ENCODE measurements at places on chromosomes 4 and X.

DNA sequence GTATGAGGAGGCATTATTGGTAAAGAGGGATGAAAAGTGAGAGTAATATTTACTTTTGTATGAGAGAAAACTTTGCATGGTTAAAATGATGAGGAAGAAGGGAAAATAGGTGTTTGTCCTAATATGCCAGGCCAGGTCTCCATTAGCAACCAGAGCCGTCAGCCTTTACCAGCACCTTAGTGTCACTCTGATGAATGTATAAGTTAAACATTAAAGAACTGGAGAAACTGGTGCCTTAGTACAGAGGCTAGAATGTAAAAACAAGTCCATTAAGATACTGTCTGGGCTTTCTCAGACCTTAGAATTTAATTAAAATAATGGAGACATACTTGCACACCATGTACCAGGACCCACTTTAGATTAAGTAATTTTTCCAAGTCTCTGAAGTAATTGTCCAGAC is 222.3 kb downstream of the FAM47A start:
- no peak for DNase-seq

DNA sequence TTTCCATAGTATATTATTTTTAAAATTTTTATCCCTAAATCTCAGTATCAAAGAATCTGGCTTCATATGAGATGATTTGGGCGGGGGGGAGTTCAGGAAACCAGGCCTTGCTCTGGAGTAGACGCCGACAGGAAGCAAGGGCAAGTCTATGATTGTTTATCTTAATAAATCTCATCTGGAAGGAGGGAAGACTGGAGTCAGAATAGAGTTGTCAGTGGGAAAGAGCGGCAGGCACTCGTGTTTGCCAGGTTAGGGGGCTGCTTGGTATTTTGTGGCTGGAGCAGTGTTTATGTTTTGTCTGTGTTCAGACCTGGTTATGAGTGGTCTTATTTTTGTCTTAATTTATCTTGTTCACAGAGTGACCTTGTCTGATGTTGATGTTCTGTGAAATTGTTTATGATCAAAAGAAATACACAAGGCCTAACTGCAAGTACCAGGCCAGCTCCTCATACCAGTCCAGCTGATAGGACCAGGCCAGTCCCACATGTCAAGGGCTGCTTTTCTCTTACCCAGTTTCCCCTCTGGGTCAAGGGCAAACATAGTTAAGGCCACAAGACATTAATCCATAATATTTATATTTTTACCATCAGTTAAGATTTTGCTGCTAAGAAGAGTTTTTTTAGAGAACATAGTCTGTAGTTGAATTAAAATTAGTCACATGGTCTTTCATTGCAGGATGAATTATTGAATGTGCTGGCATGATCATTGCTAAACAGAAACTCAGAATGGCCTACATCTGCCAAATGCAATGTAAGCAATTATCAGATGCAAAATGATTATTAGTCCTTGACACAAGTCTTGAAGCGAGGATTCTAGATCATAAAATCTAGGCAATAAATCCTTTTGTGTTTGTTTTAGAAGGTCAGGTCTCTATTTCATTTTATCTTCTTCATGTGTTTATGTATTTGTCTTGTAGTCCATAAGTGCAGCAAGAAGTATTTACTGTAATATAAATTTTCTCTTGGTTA is 176.5 kb downstream of the GASK1B start:
- no peak for DNase-seq

- DNase-seq: no peak
Observed at GRCh38 chr4:74267998-74268606, 40.2 kb upstream of the EPGN start.

- no peak for DNase-seq
Observed at GRCh38 chr4:89998469-89999011, 103.9 kb downstream of the MMRN1 start.

DNA sequence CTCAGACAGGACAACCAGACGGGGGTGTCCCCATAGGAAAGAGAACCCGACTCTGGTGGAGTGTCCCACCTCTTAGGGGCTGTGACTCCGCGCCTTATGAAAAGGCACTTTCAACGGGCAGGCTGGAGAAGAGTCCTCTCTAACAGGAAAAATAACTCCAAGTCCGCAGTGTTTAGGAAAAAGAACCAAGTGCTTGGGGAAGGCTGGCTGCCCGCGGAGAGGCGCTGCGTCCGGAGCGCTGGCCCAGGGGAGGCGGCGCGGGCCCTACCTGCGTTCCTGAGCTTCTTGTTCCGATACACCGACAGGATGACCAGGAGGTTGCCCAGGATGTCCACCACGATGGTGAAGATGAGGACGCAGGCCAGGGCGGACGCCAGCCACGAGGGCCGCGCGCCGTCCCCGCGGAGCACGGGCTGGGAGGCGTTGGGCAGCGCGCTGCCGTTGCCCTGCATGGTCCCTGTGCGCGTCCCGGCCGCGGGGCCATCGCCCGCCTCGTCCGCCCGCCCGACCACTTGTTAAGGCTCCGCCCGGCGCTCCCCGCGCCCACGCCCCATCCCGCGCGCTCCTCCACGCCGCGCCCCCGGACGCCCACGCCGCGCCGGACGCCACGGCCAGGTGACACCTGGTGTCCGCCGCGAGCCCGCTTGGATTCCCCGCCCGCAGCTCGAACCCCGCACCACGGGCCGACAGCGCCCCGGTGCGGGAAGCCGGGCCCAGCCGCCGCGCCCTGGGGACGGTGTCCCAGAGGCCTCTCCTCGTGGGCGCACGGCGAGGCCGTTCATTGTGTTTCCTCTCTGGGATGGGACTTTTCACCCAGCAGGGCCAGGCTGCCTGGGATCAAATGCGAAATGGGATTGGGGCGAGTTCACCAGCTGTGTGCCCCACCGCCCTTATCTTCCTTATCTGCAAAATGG is at the start of gene MTNR1A:
MTNR1A (minus strand) TSS at position 654 of the 914 bp plus-strand sequence; CDS start at position 452, 202 bp downstream.
- no peak for DNase-seq

GRCh38 chr4:185378264-185378663 is 17.5 kb downstream of the LRP2BP start:
- no peak for DNase-seq

DNA sequence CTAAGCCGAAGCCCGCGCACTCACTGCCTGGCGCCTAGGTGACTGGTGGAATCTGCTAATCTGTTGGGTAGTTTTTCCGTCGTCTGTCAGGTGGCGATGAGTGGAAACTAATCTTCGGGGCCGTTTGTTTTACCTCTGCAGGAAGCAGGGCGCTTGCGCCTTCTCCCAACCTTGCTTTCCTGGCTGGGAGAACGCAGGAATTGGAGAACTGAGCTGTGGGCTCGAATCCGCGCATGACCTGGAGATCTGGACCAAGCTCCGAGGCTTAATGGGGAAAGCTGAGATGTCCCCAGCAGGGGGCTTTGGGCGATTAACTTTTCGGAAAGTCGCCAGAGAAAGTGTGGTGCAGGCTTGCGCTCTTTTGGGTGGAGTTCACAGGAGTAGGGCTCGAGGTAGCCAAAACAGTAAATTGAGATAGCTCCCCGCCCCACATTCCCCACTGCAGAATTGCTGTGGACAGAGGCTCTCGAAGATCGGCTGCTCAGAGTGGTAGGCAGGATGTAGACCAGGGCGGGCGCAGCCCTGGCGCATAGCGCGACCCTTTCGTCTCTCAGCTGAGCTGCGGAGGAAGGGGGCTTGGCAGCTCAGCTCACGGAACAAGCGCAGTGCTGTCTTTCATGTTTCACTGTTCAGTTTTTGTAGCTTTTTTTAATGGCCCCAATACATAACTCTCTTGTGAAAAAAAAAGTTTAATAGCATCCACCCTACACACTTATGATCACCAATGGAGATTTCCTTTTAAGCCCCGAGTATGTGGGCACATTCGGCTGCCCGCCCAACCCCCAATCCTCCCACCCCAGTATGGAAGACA is 2.7 kb upstream of the FGF5 start:
- no peak for DNase-seq

GRCh38 chr4:155658681-155659064 is 8.0 kb upstream of the GUCY1A1 start:
- no peak for DNase-seq

GRCh38 chrX:120774606-120775005 is 101.1 kb downstream of the CT47B1 start:
- DNase-seq: no peak

DNA sequence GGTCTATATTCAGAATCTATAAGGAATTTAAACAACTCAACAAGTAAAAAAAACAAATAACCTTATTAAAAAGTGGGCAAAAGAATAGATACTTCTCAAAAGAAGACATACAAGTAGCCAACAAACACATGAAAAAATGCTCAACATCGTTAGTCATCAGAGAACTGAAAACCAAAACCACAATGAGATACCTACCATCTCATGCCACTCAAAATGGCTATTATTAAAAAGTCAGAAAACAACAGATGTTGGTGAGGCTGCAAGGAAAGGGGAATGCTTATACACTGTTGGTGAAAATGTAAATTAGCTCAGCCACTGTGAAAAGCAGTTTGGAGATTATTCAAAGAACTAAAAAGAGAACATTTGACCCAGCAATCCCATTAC is 201.6 kb downstream of the QDPR start:
- DNase-seq: no peak

- DNase-seq: no peak
Observed at GRCh38 chr4:3440979-3441500, 728 bp upstream of the HGFAC start.

- DNase-seq: no peak
Observed at GRCh38 chrX:154030266-154030665, 10.6 kb upstream of the IRAK1 start.

GRCh38 chr4:121655320-121656268 is 41.2 kb downstream of the ANXA5 start:
- DNase-seq: no peak

DNA sequence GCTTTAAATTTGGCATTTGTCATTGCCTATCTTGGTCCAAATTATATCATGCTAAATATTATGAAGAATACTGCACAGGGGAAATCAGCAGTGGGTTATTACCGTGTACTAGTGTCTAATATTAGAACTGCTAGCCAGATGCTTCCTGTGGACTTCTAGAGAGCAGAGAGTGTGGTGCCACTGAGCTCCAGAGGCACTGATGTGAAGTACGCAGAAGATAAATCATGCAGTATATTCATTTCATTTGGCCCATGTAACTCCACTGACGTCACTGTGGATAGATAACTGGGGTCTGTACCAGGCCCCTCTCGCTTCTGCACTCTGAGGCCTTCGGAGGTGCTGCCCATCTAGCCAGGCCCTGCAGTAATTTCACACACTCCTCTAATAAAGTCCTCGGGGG is 80.0 kb downstream of the ALPK1 start:
- DNase-seq: no peak

GRCh38 chr4:123997776-123998449 is 601.3 kb downstream of the SPRY1 start:
- no peak for DNase-seq

DNA sequence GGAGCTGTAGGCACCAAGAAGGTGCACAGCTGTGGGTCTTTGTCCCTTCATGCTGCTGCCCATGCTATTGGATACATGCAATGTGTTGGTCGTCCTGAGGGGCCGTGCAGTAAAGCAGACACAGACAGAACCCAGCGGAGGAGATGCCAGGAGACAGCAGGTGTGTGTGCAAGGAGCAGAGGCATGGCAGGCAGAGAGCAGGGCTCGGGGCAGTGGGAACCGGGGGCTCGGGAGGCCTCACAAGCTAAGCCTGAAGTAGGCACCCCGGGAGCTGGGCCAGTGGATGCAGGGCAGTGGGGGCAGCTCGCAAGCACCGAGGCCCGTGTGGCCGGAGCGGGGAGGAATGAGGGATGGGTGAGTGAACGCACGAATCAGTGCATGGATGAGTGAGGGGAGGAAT is 13.2 kb downstream of the HTRA3 start:
- no peak for DNase-seq

DNA sequence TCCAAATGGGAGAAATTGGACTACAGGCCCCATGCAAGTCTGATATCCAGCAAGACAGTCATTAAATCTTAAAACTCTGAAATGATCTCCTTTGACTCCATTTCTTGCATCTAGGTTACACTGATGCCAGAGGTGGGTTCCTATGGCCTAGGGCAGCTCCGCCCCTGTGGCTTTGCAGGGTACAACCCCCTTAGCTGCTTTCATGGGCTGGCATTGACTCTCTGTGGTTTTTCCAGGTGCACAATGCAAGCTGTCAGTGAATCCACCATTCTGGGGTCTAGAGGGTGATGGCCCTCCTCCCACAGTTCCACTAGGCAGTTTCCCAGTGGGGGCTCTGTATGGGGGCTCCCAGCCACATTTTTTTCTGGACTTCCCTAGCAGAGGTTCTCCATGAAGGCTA is 228.5 kb upstream of the ADAMTS3 start:
- no peak for DNase-seq

DNA sequence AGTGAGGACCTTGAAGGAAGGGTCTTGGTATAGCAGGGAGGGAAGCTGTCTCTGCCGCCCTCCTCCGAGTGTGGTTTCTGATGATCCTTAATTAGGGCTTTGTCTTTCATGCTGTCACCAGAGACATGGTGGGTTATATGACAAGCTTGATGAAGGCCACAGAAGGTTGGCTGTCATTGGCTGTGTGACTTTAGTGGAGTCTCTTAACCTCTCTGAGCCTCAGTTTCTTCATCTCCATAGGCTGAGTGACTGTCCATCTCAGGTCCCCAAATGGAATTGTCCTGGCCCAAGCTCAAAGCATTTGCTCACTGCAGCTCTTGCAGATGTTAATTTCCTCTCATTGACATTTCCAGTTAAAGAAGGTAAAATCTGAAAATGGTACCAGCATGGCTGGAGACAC is 16.6 kb upstream of the UBA6 start:
- no peak for DNase-seq

GRCh38 chr4:136784326-136784725 is 748.0 kb downstream of the PCDH18 start:
- no peak for DNase-seq

DNA sequence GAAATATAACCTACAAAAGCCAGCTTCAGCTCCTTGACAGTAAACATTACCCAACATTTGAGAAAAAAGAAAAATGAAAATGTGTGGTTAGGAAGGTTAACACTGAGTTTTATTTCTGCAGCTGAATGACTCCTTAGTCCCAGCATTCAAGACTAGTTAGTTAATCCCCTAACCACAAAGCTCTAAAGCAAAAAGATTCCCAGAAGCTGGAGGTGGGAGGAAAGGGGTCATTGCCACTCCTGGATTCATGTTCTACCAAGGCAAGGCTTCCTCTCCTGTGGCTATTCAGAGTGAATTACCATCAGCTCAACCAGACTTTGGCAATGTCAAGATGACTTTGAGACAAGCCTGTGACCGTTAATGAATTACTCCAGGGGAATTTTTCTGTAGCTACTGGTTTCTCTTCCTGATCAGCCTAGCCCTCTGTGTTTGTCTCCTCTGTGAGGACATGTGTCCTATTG is 63.6 kb downstream of the HADH start:
- no peak for DNase-seq

DNA sequence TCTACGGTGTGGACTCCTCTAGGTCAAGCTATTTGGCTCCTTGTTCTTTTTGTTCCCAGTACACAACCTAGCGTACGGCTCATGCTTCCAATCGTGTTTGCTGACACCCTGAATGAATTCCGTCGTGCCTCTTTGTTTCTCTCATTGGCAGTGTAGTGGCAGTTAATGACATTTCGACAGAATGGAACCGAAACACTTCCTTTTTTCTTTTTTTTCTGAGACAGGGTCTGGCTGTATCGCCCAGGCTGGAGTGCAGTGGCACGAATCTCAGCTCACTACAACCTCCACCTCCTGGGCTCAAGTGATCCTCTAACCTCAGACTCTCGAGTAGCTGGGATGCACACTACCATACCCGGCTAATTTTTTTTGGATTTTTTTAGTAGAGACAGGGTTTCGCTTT is 113.3 kb upstream of the ATP6AP2 start:
- no peak for DNase-seq

GRCh38 chrX:43349363-43349762 is 306.7 kb upstream of the MAOA start:
- peak; percentile 29 for DNase-seq

GRCh38 chrX:37779857-37780256 is at the start of gene CYBB:
TSS of gene CYBB (plus strand) at chrX:37780059. CDS start at chrX:37780078, 19 bp downstream.
- no peak for DNase-seq

- no peak for DNase-seq
Observed at GRCh38 chr4:15291122-15291521, 136.7 kb upstream of the C1QTNF7 start.

All from CD4-positive, alpha-beta T cell treated with Interleukin-15 for 1 hour (primary cell).